ENCODE measurements at places on chromosomes 13 and 19.

GRCh38 chr13:106286811-106287210 is 248.7 kb downstream of the EFNB2 start:
- DNase-seq: no peak

DNA sequence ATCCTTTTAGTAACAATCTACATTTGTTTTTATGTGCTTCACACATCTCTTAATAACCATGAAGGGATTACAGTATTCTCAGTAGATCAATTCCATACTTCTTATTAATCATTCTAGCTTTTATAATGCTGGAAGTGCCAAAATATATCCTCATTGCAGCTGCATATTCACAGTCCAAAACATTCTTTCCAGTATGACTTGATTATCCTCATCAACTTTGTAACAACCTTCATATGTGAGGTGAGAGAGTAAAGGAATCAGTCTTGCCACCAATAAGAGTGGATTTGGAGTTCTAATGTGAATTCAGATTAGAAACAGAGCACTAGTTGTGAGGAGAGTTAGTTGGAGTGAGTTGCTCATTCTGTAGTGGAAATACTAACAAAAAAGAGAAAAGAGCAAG is 208.0 kb upstream of the SPRY2 start:
- no peak for DNase-seq

- DNase-seq: peak; percentile 17
Observed at GRCh38 chr13:97224544-97225300, 2.6 kb downstream of the MBNL2 start.

GRCh38 chr13:61415749-61416148 is at the start of gene PCDH20:
Gene PCDH20 (minus strand): TSS chr13:61415849. CDS start chr13:61415158, 691 bp downstream.
- no peak for DNase-seq

GRCh38 chr19:13935765-13936510 is 2.3 kb downstream of the PODNL1 start:
- DNase-seq: peak; percentile 16

GRCh38 chr13:60974296-60974695 is 441.4 kb downstream of the PCDH20 start:
- no peak for DNase-seq

DNA sequence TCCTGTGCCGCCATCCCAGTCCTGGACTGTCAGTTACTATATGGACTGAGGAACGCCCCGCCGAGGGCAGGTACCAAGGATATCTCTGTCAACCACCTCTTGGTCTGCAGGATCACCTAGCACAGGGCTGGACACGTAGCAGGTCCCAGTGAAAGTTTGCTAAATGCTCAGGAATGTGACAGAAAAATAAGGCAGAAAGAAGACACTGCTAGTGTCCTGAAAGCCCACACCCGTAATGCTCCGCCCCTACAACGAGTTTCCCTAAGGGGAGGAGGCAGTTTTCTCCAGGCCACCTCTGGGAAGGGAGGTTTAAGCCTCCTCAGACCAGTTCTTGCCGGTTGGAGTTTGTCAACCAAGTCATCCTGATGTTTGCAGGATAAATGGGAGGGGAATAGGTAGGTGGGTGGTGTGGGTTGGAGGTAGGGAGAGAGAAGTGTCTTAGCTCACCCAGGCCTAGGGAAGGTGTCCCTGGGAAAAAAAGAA is 1.7 kb upstream of the SERTAD3 start:
- no peak for DNase-seq

GRCh38 chr13:57346786-57347185 is 179.8 kb downstream of the PRR20E start:
- DNase-seq: no peak

GRCh38 chr19:18735752-18736151 is 52.3 kb downstream of the CRTC1 start:
- no peak for DNase-seq

DNA sequence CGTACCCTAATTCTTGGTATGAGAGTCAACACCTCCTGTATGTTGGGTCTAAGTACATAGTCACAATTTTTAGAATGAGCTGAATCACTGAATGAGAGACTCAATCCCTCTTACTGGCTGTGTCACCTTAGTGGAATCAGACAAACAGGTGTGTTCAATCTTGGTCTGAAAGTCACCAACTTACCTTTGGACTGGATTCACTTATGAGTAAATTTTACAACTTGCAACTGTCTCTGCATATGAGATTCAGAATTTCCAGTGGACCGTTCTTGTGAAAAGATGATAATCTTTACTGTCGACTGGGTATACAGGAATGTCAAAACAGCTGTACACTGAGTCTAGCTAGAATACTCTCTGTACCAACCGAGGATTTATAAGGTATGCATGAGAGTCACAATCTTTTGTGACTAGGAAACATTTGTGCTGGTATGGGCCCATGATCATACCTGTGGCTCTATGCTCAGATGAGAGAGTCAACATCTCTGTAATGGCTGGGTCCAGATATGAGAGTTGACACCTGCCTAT is 5.9 kb upstream of the ZNF91 start:
- DNase-seq: no peak

GRCh38 chr19:10566658-10567410 is 1.0 kb upstream of the KRI1 start:
- no peak for DNase-seq

DNA sequence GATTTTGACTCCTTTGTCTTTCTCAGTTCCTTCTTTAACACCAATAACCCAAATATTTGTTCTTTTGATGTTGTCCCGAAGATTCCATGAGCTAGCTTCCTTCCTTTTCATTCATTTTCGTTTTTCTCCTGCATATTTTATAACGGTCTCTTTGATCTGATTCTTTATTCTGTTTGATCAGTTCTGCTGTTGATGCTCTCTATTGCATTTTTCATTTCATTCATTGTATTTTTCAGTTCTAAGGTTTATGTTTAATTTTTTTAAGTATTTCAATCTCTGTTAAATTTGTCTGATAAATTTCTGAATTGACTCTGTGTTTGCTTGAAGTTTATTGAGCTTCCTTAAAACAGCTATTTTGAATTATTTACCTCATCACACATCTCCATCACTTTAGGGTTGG is 68.4 kb upstream of the LRCH1 start:
- no peak for DNase-seq

DNA sequence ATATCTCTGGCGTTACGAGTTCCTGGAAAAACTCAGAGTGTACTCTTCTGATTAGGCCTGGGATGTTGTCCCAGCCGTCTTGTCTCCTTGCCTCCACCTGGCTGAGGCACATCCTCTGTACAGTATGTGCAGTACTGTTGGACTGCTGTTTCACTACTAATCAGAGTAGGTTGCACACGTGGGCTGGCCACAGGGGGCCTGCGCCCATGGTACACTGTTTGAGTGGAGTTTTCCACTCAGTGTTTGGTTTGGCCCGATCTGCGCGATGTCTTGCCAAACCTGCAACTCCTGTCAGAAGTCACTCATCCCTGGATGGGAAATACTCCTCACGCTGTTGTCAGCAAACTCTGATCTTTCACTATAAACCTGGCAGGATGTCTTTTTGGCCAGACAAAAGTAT is 189.6 kb upstream of the CSNK1A1L start:
- no peak for DNase-seq

- DNase-seq: peak; percentile 95
Observed at GRCh38 chr19:1855040-1855827, 7.0 kb upstream of the REXO1 start.

DNA sequence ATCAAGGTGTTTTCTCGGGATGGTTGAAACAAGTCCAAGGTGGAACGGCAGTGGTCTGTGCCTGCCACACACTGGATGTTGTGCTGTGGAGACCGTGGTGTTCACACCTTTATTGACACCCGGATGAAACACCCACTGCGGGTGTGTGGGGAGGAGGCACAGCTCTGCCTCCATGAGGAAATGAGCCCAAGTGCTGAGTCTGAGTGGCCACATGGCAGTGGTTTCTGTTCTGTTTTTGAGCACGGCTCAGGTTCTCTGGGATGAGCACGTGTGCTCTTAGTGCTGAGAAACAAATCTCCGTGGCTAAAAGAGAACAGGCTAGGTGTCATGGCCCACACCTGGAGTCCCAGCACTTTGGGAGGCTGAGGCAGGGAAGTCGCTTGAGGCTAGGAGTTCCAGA is 29.5 kb downstream of the UPF1 start:
- DNase-seq: no peak

DNA sequence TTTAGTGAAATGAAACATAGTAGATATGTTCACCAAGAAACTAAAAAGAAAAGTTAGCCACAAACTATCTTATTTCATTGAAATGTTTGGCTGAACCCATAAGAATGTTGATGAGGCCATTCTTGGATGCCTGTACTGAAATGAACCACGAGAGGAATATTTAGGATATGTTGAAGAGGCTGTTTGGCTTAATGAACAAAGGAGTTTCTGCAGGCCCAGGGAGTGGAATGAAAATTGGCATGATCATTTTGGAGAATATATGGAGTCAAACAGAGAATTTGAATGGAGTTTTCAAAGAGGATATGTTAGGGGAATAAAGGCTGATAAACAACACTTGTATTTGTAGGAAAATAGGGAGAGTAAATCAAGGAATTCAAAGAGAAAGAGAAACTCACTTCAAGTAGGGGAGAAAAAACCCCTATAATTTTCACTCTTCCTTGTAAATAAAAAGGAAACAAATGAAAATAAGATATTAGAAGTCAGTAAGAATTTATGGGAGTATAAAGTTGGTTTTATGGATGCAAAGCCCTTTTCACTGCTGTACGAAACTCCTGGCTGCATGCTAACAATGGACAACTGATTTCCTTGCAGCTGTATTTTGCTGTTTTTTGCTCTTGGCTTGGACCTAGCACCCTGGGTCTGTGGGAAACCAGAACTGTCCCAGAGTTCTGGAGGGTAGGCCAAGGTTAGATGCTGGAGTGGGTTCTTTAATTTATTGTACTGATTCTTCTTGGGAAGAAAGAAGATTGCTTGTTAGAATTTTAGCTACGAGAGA is 36.5 kb downstream of the KL start:
- no peak for DNase-seq

DNA sequence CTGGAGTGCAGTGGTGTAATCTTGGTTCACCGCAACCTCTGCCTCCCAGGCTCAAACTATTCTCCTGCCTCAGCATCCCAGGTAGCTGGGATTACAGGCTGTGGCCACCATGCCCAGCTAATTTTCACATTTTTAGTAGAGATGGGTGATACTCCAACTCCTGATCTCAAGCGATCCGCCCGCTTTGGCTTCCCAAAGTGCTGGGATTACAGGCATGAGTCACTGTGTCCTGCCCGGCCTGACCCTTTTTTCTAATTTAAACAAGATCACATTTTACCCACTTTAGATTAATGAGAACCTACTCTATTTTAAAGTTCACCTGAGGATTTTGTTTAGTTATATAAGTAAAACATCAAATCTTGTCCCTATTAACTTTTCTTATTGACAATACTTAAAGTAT is 91.8 kb upstream of the POSTN start:
- no peak for DNase-seq

DNA sequence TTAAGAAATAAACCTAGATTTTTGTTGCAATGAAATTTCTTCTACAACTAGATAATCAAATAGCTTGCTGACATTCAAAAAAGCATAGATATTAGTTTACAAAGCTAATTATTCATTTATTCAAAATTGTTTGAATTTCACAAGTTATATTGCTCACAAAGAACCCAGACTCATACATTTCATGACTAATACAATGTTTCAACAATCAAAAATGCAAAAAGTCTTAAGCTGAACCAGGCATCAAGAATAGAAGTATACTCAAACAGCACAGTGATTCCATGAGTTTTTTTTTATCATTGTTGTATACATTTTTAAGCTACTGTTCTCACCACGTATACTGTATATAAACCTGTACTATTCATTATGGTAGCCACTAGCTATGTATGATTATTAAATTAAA is 51.0 kb downstream of the DIAPH3 start:
- no peak for DNase-seq

GRCh38 chr19:31340042-31341025 is 8.9 kb downstream of the TSHZ3 start:
- no peak for DNase-seq

- no peak for DNase-seq
Observed at GRCh38 chr19:47435196-47435595, 15.9 kb upstream of the MEIS3 start.

GRCh38 chr13:106709522-106709921 is 141.6 kb upstream of the ARGLU1 start:
- DNase-seq: no peak

GRCh38 chr13:34901572-34901971 is 40.5 kb upstream of the NBEA start:
- no peak for DNase-seq

DNA sequence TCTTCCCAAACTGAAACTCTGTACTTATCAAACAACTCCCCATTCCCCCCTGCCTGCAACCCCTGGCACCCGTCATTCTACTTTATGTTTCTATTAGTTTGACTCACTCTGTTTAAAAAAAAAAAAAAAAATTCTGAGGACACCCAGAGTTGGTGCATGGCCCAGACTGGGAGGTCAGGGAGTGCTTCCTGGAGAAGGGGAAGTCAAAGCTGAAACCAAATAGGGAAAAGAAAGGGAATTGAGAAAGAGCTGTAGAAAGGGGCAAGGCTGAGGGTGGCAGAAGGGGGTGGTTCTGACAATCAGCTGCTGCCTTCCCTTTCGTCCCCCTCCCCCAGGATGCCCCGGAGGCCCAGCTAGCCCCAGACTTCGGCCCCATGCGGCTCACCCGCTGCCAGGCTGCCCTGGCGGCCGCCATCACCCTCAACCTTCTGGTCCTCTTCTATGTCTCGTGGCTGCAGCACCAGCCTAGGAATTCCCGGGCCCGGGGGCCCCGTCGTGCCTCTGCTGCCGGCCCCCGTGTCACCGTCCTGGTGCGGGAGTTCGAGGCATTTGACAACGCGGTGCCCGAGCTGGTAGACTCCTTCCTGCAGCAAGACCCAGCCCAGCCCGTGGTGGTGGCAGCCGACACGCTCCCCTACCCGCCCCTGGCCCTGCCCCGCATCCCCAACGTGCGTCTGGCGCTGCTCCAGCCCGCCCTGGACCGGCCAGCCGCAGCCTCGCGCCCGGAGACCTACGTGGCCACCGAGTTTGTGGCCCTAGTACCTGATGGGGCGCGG is 9.0 kb upstream of the STRN4 start:
- DNase-seq: no peak

GRCh38 chr13:20658451-20659040 is 45.0 kb upstream of the IL17D start:
- no peak for DNase-seq

GRCh38 chr19:1896508-1896907 is 8.7 kb upstream of the ADAT3 start:
- DNase-seq: no peak

DNA sequence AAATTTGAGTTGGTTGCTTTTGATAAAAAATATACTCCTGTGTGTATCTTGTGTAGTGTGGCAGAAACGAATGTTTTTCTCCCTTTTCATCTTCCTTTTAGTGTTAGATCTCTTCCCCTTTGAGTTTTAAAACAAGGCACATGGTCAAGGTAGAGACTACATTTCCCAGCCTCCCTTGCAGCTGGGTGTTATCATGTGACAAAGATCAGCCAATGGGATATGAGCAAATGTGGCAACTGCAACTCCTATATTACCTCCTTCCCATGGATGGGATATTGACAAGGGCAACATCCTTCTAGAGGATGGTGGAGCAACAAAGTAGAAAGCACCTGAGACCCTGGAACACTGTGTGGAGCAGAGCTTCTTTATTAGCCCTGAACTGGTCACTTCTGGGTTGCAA is 42.4 kb downstream of the ADGRE3 start:
- DNase-seq: no peak

GRCh38 chr13:98749501-98749900 is 3.0 kb downstream of the SLC15A1 start:
- no peak for DNase-seq

GRCh38 chr13:92074658-92075057 is 676.2 kb downstream of the GPC5 start:
- DNase-seq: peak; percentile 60

GRCh38 chr19:2084993-2085720 is 11.0 kb downstream of the MOB3A start:
- DNase-seq: no peak
